ENCODE measurements at places on chromosomes 13 and 19. TPM values are rescaled to one million over a fixed set of nuclear protein-coding genes. Genes with fewer than 3 reads are reported as not detected.

UPK1A gene
- total RNA-seq: not detected

LILRA2 gene
- total RNA-seq: not detected

GRCh38 chr19:47540748-47541147, 25.9 kb upstream of the NAPA start:
- no peak for DNase-seq

GRCh38 chr13:23377579-23377978, 55.9 kb downstream of the SACS start:
- peak; percentile 29 for DNase-seq

DNA sequence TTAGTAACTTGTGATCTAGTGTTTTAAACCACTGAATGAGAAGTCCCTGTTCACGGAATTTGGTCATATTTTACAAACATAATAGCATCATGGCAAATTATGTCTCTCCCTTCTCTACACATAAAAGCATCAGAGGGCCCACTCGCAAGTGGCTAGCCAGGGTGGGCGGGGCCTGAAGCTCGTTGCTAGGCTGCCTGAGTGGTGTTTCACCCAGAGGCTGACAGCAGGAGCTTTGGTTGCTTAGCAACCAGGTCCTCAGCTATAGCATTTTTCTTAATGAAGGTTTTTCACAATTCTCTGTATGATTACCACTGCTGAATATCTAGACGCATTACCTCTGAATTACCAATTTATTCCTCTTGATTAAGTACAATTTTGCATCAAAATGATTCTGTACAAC, 126.5 kb downstream of the NALCN start:
- DNase-seq: peak; percentile 33

CEACAM19 gene
- 0.23 TPM for total RNA-seq

LIM2 gene
- total RNA-seq: not detected

CGB5 gene
- 35.7 TPM for total RNA-seq

RNF225 gene
- total RNA-seq: not detected

ZNF285 gene
- 3.0 TPM for total RNA-seq

DNA sequence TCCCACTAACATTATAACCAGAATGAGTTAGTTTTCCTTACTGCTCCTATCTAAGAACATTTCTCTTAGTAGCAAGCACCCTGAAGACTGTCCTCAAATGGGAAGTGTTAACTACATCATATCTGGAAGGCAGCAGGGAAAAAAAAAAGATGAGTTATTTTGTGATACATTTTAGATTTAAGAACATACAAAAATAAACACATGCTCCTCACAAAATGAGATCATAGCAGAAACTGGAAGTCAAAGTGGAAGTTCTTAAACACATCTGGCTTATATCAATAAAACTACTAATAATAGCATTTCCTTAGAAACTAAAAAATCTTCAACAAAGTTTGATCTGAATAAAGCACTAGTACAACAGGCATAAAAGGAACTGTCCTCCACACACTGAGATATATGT, 70.4 kb downstream of the SLITRK6 start:
- no peak for DNase-seq

DNA sequence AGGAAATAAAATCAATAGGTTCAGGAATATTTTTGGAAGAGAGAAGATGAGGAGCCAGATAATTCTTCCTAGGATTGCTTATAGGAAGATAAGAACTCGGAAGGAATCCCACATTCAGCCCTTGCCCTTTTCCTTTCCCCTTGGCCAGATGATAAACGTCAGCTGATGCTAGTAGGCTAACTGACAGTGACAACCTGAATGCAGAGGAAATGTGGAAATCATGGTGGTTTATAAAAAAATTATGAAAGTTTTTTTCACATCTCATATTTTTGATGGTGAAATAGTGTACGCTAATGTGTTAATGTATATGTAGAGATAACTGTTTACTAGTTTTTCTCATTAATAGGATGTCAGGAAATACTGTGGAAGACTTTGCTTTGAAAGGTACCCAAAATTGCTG, 56.9 kb downstream of the EDNRB start:
- DNase-seq: no peak

GRCh38 chr13:29464105-29464679, 131.3 kb downstream of the SLC7A1 start:
- no peak for DNase-seq

- DNase-seq: no peak
Measured at GRCh38 chr19:54042989-54043388, 20.7 kb downstream of the VSTM1 start.

ACP7 gene
- 0.57 TPM for total RNA-seq

APOC1 gene
- 24.5 TPM for total RNA-seq

- DNase-seq: no peak
Measured at GRCh38 chr19:18989316-18989715, 44.0 kb downstream of the SUGP2 start.

FARP1 gene
- 5.2 TPM for total RNA-seq
